ENCODE measurements at places on chromosomes 2 and 18.

DNA sequence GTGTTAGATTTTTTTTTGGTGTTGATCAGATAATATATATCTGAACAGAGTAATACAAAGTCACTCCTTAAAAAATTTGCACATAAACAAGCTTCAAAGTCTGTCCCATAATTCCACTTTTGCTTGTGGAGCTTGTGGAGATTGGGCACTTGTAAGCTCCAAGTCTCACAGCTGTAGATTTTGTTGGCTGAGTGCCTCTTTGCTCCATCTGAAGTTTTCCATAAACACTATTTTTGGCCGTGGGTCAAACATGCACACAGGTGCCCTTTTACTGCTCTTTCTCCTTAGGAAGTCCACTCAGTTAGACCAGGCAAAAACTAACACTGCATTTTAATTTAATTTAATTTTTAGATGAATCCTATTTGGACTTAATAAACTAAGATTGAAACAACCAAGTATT lies 3.6 kb upstream of the KCNJ13 start:
- no peak for DNase-seq

DNA sequence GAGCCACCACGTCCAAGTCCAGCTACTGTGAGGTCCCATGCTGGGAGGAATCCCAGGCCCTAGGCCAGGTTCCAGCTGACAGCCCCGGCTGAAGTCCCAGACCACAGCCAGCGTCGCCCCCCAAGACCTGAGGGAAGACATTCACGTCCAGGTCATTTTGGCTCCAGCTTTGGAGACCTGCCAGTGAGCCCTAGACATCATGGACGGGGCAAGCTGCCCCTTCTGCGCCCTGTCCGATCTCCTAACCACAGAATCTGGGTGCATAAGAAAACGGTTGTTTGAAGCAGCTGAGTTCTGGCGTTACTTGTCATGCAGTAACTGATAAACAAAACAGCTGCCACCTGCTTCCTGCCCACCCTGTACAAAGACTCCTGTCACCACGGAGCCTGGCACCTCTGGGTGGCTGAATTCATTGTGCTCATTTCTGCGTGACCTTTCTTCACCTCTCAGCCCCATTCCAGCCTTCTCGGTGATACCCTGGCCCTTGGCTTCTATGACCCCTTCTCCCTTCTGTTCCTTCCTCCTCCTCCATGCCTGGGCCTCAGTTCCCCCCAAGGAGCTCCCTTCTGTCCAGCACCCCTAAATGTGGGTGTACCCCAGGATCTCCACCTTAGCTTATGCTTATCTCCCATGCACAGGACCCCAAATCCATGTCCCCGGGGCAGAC lies 72.6 kb upstream of the SMAD7 start:
- DNase-seq = no peak

GRCh38 chr2:241904791-241905710 lies 35.5 kb downstream of the RTP5 start:
- no peak for DNase-seq

- no peak for DNase-seq
Measured at GRCh38 chr2:148483665-148484064, 160.9 kb upstream of the EPC2 start.

DNA sequence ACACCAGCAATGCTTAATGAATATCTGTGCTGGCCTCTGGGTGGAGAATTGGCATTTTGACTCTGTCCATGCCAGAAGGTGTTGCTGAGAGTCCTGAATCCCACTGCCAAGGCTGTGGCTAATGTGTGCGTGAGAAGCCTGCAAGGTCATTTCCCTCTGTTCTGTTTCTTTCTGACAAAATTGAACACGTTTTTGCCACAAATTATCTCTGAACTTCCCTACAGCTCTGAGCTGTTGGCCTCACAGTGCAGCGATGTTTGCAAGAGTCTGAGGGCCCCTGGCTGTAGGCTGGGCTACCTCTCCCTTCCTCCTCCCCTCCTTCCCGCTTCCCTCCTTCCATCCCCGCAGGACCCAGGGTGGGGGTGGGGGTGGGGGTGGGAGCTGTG lies 154.1 kb upstream of the HS6ST1 start:
- DNase-seq = no peak

DNA sequence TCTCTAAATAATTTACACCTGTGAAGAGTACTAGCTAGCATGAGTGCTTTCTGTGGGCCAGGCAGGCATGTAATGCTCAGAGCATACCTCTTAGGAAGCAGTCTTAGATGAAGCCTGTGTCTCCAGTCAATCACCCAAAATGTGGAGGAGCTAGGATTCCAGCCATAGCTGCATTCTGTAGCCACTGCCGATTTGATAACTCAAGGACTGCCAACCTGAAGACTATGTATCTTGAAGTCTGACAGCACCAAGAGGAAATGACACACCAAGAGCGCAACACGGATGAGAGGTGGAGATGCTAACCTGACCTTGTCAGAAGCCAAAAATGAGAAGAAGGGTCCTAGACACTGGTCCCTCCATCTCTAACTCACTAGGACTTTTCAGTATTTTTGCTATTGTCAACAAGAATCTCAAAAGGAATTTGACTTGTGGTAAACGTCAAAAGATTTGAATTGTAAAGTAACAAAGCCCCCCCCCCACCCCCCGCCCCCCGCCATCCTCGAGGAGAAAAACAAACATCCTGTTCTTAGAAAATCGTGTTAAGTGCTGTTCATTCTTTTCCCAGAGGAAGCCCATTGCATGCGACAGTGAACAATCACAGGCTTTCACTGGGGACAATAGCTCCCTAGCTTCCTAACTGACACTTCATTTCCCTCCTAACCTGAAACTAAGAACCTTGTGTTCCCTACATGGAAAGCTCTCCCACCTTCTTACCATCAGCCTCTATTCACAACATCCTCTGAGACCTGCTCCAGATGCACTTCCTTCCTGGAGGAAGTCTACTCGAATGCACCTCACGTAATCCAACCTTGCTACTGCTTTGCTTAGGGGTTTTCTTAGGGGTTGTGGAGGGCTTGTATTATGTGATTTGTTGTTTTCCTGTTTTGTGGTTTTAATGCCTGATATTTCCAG lies 14.7 kb downstream of the CDC42EP3 start:
- DNase-seq = no peak

- DNase-seq = no peak
Measured at GRCh38 chr18:46152436-46152807, 48.2 kb downstream of the HAUS1 start.

GRCh38 chr2:239930871-239931771 lies 94.0 kb downstream of the NDUFA10 start:
- DNase-seq = no peak

GRCh38 chr2:151423760-151424159 lies 14.1 kb downstream of the RIF1 start:
- DNase-seq = peak; percentile 11

DNA sequence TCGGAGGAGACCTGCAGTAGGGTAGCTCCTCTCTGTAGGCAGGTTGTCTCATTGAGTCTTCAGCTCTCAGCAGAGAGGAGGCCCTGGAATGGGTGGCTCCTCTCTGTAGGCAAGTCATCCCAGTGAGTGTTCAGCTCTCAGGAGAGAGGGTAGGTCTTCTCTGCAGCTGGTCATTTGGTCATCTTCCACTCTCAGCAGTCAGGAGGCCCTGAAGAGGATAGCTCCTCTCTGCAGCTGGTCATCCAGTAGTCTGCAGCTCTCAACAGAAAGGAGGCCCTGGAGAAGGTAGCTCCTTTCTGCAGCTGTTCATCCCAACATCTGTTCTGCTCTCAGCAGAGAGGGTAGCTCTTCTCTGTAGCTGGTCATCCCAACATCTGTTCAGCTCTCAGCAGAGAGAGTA lies 26.0 kb upstream of the RUFY4 start:
- DNase-seq = no peak

All from effector CD4-positive, alpha-beta T cell (primary cell).